ENCODE measurements at places on chromosomes 16 and 17.

- DNase-seq, result no peak
Observed at GRCh38 chr16:3032624-3033023, 4.1 kb downstream of the BICDL2 start.

- DNase-seq, result no peak
Observed at GRCh38 chr17:29344201-29344856, 45.8 kb upstream of the TAOK1 start.

DNA sequence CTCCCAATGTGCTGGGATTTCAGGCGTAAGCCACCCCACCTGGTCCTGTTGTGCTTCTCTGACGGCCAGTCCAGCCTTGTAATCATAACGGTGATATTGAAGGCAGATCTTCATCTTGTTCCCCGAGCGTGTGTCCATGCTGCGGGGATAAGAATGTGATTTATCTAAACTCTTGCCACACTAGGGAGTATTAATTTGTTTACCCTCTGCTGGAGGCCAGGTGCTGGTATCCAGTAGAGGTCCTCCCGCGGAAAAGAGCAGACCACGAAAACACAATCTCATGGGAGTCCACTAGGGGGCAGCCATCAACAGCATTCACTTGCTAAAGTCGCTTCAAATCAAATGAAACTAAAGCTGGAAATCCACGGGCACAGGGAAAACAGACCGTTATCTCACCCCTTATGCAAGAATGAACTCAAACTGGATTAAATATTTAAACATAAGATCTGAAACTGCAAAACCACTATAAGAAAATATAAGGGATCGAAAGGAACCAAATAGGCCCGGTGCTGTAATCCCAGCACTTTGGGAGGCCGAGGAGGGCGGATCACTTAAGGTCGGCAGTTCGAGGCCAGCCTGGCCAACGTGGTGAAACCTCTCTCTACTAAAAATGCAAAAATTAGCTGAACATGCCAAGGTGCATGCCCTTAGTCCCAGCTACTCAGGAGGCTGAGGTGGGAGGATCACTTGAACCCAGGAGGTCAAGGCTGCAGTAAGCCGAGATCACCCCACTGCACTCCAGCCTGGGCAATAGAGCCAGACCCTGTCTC lies 22.3 kb upstream of the RBBP6 start:
- peak; percentile 83 for DNase-seq

- DNase-seq, result no peak
Observed at GRCh38 chr16:17204206-17204605, 266.6 kb downstream of the XYLT1 start.

- DNase-seq, result no peak
Observed at GRCh38 chr16:21645261-21645721, 7.1 kb downstream of the IGSF6 start.

DNA sequence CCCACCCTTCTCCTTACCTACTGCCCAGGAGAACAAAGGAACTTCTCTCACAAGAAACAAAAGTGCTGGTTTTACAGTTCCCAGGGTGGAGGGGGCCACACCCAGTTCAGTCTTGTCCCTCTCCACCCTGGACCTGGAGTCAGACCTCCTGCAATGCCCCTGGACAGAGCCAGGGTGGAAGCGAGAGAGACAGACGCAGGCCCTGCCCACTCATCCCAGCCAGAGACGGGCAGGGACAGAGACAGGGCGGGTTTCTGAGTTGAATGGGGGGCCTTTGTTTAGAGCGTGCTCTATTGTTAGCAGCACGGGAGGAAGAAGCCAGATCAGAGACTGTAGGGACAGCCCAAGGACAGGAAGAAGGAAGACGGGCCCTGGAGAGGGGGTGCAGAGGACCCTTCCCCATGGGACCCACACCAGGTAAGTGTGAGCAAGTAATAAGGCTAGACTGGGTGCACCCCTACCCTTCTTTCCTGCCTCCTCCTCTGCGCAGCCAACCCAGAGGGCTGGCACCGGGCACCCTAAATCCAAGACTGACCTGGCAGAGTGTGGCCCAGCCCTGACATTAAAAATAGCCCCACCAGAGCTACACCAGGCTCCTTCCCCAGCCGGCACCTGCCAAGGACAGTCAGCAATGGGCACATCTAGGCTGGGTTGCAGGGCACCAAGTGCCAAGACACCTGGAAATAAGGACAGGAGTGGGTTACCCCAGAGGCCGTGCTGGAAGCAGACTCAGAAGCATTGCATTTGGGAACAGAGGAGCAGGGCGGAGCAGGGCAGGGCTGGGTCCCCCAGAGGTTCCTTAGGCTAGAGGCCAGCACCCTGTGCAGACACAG lies 10.9 kb downstream of the JUP start:
- DNase-seq, result peak; percentile 66

GRCh38 chr16:27154705-27155521 lies 48.4 kb upstream of the KDM8 start:
- DNase-seq, result peak; percentile 80

- DNase-seq, result no peak
Observed at GRCh38 chr17:49213399-49213798, 2.9 kb downstream of the ABI3 start.

GRCh38 chr16:19304750-19305149 lies 19.2 kb downstream of the CLEC19A start:
- no peak for DNase-seq

- no peak for DNase-seq
Observed at GRCh38 chr16:1180549-1181403, 27.9 kb downstream of the CACNA1H start.

DNA sequence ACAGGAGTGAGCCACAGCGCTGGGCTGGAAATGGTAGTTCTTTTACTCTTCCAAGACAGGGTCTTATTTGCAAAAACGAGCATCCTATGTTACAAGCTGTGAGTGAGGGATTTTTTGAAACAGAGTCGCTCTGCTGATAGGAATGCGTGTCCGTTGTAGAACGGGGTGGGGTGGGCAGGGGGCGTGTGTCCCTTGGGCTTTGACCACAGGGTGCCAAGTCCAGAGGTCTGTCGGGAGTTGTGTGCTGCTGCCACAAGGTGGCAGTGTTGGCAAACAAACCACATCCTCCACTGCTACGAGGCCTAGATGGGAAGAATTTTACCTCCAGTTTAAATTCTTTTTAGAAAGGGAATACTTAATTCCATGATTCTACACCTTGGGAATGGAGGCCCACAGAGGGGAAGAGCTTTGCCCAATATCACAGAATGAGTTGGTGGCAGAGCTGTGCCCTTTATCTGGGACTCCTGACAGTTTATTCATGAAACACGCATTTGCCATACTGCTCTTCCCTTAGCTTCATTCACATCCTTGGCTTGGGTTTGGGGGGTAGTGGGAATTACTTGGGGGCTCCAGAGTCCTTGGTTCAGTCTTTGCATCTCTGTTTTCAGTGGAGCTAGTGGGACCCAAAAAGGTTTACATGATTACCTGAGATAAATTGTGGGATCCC lies 30.6 kb upstream of the ETV4 start:
- DNase-seq, result peak; percentile 93

GRCh38 chr17:79515646-79516571 lies 94.9 kb downstream of the RBFOX3 start:
- DNase-seq, result no peak

DNA sequence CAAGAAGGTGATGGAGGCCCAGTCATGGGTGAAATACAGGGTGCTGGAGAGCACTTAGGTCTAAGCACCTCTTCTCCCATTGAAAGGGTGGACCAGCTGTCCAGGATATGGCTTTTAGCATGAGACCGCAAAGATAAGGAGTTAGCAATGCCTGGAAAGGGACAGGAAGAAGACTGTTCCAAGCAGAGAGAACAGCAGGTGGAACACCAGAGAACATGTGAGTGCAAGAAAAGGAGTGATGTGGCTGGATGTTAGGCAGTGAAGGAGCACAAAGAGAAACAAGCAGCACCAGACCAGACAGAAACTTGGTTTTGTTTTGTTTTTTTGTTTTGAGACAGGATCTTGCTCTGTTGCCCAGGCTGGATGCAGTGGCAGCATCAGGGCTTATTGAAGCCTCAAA lies 45.4 kb upstream of the CCL1 start:
- no peak for DNase-seq

DNA sequence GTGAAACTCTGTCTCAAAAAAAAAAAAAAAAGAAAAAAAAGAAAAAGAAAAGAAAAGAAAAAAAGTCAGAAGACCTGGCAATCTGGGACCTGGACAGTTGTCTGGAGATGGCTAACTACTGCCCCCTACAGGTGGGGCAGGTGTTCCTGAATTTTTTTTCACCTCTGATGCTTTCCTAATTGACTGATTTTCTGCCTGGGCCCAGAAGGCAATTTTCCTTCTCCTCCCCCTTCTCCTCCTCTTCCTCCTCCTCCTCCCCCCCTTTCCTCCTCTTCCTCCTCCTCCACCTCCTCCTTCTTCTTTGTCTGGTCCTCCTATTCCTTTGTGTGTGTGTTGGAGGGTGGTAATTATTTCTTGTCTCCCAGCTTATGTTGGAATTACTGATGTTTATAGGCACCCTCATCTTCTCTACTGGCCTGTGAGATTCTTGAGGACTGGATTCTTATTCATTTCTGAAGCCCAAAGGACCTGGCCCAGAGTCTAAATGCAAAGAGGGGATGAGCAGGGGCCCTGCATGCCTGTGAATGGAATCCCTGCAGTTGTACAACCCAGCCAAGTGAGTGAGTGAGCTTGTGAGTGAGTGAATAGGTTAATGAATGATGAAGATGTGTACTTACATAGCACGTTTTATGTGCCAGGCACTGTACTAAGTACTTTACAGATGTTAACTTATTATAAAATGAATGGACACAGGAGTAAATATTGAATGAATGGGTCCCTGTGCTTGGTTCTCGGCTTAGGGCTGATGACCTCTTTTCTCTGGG lies 26.9 kb downstream of the IRX5 start:
- DNase-seq, result no peak

DNA sequence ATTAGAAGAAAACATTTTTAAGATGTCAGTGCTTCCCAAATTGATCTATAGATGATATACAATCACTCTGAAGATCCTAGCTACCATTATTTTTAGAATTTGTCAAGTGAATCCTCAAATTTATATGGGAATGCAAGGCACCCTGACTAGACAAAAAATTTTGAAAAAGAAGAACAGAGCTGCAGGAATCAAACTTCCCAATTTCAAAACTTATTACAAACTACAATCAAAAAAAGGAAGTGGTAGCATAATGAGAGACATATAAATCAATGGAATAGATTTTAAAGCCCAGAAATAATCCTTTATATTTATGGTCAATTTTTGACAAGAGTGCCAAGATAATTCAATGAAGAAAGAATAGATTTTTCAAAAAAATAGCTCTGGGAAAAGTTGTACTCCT lies 198.3 kb upstream of the KCNJ16 start:
- no peak for DNase-seq

GRCh38 chr16:57637965-57638364 lies 9.5 kb downstream of the ADGRG1 start:
- DNase-seq, result no peak

DNA sequence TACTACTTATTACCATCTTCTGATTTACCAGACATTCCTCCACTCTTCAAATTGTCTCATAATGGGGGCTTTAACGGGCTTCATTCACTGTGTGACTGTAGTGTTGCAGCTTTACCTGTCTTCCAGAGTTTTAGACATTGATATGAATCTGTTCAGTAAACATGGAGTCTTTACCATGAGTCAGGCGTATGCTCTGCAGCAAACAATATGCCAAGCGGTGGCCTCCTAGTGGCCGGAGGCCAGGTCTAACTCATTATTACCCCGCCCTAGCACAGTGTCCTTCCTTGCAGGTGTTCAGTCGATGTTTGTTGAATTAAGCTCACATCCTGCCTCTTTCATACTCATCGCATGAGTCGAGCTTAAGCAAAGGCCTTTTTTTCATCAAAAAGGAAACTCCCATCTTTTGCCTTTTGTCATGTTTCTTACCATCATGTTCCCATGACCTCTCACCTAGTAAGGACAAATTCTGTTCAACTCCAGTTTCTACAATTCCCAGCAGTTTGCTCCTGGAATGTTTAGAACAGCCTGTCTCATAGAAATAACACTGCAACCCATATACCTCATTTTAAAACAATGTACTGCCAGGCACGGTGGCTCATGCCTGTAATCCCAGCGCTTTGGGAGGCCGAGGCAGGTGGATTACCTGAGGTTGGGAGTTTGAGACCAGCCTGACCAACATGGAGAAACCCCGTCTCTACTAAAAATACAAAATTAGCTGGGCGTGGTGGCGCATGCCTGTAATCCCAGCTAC lies 39.4 kb downstream of the TUBD1 start:
- no peak for DNase-seq

GRCh38 chr17:77428020-77428748 lies 287.4 kb downstream of the SEC14L1 start:
- DNase-seq, result no peak

DNA sequence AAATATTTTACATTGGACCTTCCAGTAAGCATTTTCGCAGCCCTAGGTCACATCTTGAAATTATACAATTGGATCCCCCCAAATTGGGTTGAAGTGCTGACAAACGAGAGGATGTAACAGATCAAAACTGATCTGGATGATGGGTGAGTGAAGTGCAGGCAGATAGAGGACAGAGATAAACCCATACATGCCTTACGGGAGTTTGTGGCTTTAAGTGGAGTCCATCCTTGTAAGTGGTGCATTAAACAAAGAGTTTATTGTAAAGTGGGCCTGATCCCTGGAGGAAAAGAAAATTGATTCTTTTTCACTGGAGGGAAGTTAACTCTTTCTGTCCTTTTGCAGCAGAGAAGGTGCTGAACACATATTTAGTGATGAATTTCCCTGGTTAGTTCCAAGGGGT lies 39.0 kb upstream of the KCNJ2 start:
- no peak for DNase-seq

GRCh38 chr16:66801320-66802105 lies at the start of gene TERB1:
Gene TERB1, minus strand, starts transcription at chr16:66801584. Its CDS starts 4,786 bp downstream, at chr16:66796798.
- DNase-seq, result no peak

GRCh38 chr16:1858189-1858865 lies 13.6 kb downstream of the MEIOB start:
- no peak for DNase-seq

DNA sequence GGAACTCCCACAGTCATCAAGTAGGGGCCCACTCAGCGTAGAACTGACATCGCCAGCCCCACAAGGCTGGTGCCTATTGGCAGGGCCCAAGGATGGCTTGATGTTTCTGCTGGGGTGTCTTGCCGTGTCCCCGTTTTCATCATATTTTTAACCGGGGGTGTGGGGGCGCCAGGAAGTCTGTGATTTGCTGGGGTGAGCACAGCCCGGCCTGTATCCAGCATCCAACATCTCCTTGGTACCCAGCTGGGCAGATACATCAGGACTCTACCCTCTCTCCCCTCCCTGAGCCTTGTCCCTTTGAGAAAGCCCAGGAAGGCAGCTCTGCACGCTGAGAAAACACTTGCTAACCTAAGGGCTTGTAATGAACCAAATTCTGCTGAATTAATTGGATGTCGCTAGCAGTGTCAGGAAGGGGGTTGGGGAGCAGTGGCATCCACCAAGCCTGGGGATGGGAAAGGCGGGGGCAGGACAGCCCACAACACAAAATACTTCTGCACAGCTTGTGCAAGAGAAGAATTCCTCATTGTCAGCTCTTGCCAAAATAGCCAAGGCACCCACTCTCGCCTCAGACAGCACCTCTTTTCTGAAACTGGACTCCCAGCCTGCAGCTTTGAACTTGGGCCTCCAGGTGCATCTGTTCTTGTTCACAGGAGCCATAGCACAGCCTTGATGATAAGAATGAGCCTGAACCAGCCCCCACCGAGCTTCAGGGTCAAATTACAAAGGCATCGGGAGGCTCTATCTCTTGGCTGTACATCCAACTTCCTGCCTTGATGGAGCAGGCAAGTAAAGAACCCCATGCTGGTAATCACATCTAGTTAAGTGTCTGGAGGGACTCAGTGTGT lies 63.7 kb upstream of the LYRM9 start:
- no peak for DNase-seq
